ENCODE measurements at places on chromosomes 2 and 18.

DNA sequence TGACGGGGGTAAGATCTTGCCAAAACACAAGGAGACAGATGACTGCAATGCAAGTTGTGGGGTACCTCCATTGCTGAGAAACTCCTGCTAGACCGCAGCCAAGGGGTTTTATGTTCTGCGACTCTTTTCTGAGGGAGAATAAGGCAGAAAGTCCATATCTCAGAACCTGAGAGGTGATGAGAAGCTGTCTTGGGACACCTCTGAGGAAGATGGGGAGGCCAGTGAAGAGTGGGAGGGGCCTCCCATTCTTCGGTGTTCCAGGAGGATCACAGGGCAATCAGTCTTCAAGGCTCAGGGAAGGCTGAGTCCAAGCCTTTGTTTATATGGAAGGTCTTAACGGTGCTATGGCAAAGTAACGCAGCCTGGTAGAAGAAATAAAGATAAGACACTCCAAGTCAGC, 18.0 kb downstream of the CYP27A1 start:
- DNase-seq, result no peak

- DNase-seq, result no peak
Measured at GRCh38 chr2:161578998-161579397, 45.2 kb upstream of the SLC4A10 start.

GRCh38 chr2:159804941-159805340, 6.9 kb upstream of the CD302 start:
- DNase-seq, result no peak

GRCh38 chr2:230130668-230131364, 62.1 kb upstream of the SLC16A14 start:
- peak; percentile 40 for DNase-seq

DNA sequence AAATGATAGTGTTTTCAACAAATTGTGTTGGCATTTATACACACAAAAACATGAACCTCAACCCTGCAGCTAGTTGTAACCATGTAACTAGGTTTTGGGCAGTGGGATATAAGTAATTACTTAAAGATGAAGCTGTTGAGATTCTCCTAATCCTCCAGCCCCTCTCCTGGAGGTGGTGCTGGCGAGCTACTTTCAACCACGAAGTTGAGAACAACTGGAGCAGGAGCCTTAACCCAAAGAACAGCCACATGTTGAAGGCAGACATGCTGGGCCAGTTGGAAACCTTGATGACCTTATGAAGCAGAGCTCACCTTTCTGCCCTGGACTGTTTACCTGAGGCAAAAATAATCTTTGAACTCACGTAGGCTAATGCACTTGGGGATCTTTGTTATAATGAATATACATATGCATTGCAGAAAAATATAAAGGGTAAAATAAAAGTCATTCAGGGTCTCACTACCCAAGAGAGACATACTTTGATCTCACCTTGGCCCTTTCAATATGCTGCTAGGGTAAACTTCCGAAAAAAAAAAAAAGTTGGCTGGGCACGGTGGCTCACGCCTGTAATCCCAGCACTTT, 89.6 kb upstream of the NPAS2 start:
- DNase-seq, result peak; percentile 74

Data from suppressor macrophage treated with lipopolysaccharide for 4 hours (primary cell).